CD8-positive, alpha-beta memory T cell (primary cell): ENCODE measurements at places on chromosomes 16 and 17.

DNA sequence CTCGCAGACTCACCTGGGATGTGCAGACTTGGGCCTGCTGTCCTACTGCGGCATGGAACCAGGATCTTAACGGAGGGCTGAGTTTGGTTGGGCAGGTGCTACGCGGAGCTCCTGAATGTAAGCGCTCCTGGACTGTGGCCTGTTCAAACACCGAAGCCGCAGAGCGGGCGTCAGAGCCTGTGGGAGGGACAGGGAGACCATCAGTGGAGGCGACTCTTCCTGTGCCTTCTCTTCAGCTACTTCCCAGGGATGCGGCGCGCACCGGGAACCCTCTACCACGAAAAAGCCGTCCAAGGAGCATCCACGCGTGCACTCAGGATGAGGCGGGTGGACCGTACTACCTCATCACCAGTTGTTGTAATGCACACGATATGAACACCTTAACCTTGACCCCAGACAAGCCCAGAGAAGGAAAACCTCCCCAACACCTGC, 2.0 kb downstream of the USP36 start:
- DNase-seq: no peak
- H3K36me3 ChIP-seq: peaks cover 32% of the 10 kb centered on the region
- H3K27ac ChIP-seq: no peak overlapping the region
- peaks cover 31% of the 10 kb centered on the region for H3K4me1 ChIP-seq

DNA sequence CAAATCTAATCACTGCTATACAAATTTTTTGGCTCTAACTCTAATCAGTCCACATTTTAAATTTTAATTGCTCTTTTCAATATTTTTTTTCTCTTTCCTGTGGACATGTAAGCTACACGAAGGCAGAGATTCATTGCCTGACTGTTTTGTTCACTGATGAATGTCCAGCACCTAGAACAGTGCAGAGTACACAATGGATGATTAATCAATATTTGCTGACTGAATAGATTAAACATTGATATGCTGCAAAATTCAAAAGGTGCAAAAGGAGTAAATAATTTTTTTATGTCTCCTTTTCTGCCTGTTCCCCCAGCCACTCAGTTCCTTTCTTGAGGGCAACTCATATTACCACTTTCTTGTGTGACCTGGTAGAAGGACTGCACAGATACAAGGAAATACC, 32.8 kb downstream of the SCNN1B start:
- H3K27me3 ChIP-seq: no peaks in the 10 kb centered on the region
- H3K4me3 ChIP-seq: no peak overlapping the region
- no peak for DNase-seq
- H3K36me3 ChIP-seq: no peaks in the 10 kb centered on the region
- no peaks in the 10 kb centered on the region for H3K4me1 ChIP-seq
- H3K27ac ChIP-seq: no peak overlapping the region

GRCh38 chr16:4613636-4614570, 785 bp downstream of the UBALD1 start:
- peak overlapping the region; percentile 78 for H3K27ac ChIP-seq
- no peaks in the 10 kb centered on the region for H3K27me3 ChIP-seq
- no peak for DNase-seq
- no peaks in the 10 kb centered on the region for H3K36me3 ChIP-seq
- peak overlapping the region; percentile 64 for H3K4me3 ChIP-seq

GRCh38 chr17:58242171-58242784, 3.9 kb downstream of the LPO start:
- H3K27ac ChIP-seq: no peak overlapping the region
- H3K27me3 ChIP-seq: peaks cover 6% of the 10 kb centered on the region
- H3K4me3 ChIP-seq: no peak overlapping the region
- no peaks in the 10 kb centered on the region for H3K4me1 ChIP-seq
- H3K36me3 ChIP-seq: no peaks in the 10 kb centered on the region

GRCh38 chr17:14510136-14510535, 209.3 kb downstream of the HS3ST3B1 start:
- H3K27me3 ChIP-seq: no peaks in the 10 kb centered on the region

- no peaks in the 10 kb centered on the region for H3K36me3 ChIP-seq
- H3K27ac ChIP-seq: peak overlapping the region; percentile 62
- DNase-seq: peak; percentile 67
- H3K27me3 ChIP-seq: no peaks in the 10 kb centered on the region
- peaks cover 39% of the 10 kb centered on the region for H3K4me1 ChIP-seq
- peak overlapping the region; percentile 50 for H3K4me3 ChIP-seq
These were observed 28.1 kb downstream of the KIAA0513 start for GRCh38 chr16:85055493-85056210.

- peak within 1 kb of the TSS; percentile 54 for H3K4me3 ChIP-seq
- no peaks in the 10 kb centered on the region for H3K36me3 ChIP-seq
- no peak for DNase-seq
- H3K27ac ChIP-seq: peak within 1 kb of the TSS; percentile 43
These were observed at the start of gene CPNE2 for GRCh38 chr16:57091975-57092785. TSS of gene CPNE2 (plus strand) at chr16:57092583. CDS start at chr16:57110743, 18,160 bp downstream.

DNA sequence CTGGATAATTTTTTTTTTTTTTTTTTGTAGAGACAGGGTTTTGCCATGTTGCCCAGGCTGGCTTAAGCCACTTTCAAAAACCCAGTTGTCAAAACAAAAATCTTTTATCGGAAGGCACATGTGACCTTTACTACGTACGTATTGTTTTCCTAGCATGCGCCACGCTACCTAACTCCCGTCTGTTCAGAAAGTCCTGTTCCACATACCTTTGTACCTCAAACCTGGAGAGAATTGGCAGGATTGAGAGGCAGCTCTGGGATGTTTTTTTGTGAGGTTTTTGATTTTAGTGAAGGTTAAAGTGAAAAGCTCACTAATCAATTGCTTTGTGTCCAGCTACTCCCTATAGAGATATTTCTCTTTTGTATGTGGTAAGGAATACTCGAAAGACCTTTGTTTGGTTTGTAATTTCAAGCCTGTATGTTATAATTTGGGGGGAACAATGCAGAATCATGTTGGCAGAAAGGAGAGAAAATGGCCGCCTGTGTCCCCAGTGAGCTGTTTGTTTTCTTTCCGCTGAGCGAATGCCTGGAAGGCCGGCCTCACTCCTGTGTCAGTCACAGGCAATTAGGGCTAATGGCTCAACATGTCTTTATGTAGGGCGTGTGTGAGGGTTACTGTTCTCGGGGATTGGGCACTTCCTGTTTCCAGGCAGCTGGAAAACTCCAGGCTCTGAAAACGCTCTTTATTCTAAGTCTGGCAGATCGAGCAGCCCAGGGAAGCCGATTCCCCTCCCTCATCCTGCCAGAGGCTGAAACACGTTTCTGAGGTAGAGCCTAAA, 60.8 kb upstream of the CLEC18A start:
- no peak overlapping the region for H3K27ac ChIP-seq
- no peak for DNase-seq
- no peaks in the 10 kb centered on the region for H3K27me3 ChIP-seq
- no peak overlapping the region for H3K4me3 ChIP-seq
- no peaks in the 10 kb centered on the region for H3K4me1 ChIP-seq

DNA sequence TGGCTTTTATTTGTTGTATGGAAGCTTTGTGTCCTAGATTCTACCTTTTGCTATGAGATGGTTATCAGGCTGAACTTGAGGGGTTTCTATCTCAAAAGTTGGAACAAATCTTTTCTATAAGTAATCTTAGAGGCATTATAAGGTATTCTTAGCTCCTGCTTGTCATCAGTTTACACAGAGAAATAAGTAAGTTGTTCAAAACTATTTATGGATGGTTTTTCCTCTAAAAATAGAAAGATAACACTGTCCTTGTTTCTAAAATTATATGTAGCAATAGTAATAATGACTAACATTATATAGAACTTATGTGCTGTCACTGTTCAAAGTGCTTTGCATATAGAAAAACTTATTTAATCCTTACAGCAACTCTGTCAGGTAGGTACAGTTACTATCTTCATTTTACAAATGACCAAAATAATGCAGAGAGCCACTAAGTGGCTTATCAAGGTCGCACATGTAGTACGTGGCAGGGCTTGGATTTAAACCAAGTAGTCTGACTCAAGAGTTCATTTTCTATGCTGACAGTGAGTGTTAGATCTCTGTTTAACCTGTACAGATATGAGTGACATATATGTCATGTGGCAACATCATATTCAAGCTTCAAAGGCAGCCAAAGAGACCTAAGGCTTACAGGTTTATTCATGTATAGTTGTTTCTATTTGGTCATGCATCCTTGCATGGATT, 59.0 kb downstream of the PHKB start:
- H3K27ac ChIP-seq: no peak overlapping the region
- no peaks in the 10 kb centered on the region for H3K27me3 ChIP-seq
- no peaks in the 10 kb centered on the region for H3K4me1 ChIP-seq
- no peak for DNase-seq
- no peak overlapping the region for H3K4me3 ChIP-seq
